ENCODE measurements at places on chromosomes 6 and 20.
A peak's percentile ranks its signal among the peaks of the same experiment; 100 is the strongest.

DNA sequence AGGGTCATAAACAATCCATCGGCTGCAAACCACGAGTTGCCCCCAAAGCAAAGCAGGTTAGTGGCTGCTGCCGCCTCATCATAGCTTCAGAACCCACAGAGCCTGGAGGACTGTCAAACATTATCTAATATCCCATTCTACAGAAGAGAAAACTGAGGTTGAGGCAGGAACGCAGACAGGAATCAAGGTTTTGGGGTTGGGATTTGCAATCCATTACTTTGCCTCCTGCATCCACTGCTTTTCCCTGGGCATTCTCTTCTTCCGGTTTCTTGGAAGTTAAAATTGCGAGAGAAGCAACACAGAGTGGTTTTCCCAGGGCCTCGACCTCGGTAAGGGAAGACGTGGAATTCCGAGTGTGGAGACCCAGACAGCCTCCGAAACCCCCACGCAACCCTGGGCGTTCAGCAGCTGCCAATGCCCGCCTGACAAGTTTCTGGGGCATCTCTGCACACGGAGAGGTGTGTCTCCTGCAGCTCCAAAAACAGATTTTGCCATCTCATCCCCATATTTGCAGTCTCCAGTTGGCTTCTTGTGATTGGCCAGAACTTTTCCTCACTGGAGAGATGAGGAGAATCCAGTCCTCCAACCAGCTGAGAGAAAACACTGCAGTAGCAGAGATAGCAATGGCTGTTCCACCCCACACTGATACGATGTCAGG is 45.5 kb upstream of the SNAP25 start:
- no peak for ATAC-seq

DNA sequence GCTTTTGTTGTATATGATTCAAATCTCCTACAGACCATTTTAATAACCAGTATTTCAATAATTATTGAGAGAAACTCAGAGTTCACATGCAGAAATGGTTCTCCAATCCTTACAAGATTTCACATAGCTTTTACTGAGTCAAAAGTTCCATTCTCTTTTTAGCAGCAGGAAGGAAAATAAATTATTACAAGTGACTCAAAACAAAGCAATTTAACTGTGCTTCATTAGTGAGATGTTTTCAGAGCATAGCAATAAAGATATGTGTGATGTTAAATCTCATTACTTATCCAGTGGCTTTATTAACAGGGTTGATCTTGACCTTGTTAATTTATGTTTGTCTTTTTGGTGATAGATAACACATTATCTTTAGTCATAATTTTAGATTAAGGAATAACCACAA is 22.0 kb downstream of the KIF13A start:
- peak; percentile 39 for ATAC-seq

DNA sequence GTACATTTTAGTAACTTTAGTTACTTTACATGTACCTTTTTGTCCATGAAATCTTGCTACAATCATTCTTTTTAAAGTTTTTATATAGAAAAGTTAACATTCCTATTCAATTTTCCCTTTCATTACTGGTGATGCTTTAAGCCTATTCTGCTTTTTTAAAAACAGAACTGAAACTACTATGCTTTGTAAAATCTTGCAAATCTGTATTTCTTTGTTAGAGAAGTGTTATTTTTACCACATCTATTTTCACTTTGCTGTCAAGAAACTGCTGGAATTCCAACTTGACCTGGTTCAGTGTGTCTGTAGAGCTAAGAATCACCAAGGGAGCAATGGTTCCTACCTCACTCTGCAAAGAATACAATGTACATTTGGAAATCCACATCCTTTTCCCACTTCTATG is 21.8 kb upstream of the SAMD5 start:
- no peak for ATAC-seq

- ATAC-seq = no peak
Observed at GRCh38 chr6:154638369-154638768, 94.8 kb upstream of the SCAF8 start.

DNA sequence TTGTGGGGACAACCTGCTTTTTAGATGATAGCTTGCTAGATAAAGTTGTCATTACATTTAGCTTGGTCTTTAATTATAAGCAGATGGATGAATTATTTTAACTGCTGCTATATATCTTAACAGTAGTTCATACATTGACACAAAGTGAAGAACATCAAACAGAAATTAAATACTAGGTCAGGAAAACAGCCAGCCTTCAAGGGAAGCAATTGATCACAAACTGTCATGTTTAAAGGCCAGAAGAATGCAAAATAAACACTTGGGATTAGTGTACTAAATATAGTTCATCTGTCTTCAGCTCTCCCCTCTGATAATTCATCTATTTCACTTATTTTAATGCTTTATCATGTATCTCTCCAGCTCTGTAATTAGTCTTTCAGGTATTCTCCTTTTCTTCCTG is 225.1 kb upstream of the FERMT1 start:
- no peak for ATAC-seq

GRCh38 chr6:87250019-87250418 is 72.4 kb upstream of the SMIM8 start:
- ATAC-seq = no peak
